ENCODE measurements at places on chromosomes 1 and 21.
A peak's percentile ranks its signal among the peaks of the same experiment; 100 is the strongest.

DNA sequence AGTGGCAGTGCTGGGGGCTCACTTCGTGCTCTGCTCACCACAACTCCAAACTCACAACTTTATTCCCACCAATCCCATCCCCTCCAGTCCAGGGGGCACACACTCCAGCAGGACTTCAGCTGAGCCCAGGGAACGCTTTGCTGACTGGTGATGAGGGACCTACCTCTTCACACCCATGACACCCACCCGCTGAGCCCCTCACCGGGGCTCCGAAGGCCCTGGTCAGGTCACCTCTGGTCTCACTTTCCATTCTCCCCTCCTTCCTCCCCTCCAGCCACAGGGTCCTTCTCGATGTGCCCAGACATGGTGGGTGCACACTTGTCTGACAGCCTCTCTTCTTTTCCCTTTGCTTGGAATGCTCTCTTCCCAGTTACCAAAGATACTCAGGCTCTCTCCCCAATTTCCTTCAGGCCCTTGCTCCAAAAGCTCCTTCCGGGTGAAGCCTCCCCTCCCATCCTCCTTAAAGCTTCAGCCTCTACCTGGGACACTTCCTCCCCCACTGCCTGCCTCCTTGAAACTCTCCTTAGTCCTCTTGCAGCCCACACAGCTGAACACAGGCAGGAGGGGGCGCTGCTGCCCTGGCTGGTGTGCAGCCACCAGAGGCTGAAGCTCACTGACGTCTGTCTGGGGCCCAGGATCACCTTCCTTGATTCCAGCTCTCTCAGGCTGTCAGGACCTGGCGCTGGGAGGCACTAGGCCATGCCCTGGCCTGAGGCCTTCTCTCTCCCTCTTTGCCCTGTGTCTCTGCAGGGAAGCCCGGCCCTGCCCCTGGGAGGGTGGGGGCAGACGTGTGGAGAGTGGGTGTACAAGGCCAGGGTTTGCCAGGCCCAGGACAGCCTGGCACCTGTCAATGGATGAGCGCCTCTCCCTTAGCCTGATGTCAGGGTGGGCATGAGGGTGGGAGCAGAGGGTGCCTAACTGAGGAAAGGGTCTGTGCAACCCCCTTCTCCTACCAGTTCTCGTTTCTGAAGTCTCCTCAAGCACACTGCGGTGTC, 1.6 kb downstream of the KCNE1 start:
- DNase-seq = peak; percentile 50

DNA sequence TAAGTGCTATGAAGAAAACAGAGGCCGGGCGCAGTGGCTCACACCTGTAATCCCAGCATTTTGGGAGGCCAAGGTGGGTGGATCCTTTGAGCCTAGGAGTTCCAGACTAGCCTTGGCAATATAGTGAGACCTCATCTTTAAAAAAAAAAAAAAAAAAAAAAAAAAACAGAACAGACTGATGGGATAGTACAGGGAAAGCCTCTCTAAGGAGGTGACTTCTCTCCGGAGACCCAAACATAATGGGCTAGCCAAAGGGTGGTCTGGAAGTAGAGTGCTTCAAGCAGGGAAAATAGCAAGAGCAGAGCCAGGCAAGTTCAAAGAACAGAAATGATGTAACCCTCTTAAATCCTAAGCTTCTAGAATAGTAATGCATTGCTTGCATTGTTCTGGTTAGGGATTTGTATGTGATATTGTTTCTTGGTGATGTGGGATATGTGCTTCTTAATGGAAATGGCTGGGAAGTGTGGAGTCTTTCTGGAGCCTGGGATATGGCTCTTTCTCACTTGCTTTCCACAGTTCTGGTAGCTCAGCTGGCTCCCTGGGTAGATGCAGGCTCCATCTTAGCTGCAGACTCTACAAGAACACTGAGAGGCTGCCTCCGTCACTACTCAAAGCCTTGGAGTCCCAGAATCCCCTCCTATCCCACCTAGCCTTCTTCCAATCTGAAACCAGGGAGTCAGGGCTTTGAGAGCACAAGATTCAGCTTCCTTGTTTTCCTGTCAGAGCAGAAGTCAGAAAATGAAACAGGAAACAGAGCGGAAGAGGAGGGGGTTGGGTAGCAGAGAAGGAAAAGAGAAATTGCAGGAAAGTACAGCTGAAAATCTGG, 1.9 kb upstream of the PIGV start:
- DNase-seq = peak; percentile 60

DNA sequence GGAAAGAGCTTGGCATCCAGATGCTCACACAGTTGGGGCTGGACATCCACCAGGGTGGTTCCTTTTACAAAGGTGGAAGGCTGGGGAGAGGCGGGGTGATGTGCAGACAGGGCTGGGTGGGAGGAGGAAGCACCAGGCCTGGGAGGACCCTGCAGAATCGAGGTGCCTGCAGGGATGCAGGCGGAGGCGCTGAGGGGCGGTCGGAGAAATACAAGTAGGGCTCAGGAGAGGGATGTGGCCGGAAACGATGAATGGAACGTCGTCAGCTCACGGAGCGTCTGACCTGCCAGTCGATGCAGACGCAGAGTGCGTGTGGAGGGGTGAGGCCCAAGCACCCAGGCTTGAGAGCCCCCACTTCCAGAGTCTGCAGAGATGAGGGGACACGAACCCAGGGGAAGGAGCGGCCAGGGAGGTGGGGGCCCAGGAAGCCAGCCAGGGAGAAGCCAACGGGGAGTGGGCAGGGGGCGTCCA, 63.4 kb downstream of the TRIM11 start:
- DNase-seq = no peak

DNA sequence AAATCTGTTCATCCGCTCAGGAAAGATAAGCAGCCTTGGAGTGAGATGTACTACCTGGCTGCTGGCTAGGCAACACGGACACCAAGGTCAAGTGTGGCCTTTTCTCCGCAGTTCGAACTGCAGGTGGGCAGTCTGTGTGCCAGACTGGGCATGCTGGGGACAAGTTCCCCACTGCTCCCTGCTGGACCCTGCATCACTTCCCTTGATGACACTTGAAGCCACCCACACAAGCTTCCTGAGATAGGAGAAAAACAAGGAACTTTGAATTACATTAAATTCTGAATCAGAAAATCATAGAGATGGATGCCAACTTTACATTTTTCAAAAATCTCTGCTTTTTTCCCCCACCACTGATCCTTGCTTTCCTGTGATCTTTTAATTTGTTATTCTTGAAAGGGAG, 38.3 kb downstream of the BEND5 start:
- no peak for DNase-seq

- no peak for DNase-seq
Observed at GRCh38 chr1:233066087-233066486, 115.7 kb downstream of the NTPCR start.

DNA sequence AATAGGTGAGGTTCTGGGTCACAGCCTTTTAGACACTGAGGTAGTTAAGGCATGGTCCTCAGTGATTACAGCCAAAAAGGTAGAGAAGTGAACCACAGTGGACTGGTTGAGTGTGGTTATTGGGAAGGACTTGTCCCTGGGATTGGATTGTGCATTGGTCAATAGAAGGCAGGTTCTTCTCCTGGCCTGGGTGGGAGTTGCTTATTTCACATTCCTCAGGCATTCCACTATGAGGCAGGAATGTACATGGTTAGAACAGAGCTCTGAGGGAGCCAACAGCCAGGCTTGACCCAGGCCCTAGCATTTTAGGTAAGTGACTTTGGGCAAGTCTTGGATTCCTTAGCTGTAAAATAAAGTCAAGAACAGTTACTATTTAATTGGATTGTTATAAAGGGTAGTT, 97.9 kb upstream of the MARK1 start:
- DNase-seq = no peak

Data from K562 (cell line).